ENCODE measurements at places on chromosomes 13 and 19.

DNA sequence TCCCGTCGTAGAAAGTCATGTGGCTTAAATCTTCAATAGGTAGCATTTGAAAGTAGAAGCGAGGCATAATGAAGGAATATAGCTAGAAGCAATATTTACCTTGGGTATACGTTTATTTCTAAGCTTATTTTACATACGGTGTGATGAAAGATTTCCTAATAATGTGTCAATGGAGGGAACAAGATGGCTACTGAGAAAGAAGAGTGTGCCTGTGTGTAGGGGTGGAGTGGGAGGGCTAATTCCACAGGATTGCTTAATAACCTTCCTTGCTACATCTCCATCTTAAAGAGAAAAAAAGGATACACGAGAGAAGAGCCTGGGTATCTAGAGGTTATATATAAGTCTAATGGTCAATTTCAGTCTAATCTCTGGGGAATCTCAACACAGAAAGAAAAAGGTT, 2.0 kb downstream of the SPART start:
- DNase-seq: no peak

- no peak for DNase-seq
Observed at GRCh38 chr19:41638641-41639081, 11.8 kb upstream of the CEACAM4 start.

DNA sequence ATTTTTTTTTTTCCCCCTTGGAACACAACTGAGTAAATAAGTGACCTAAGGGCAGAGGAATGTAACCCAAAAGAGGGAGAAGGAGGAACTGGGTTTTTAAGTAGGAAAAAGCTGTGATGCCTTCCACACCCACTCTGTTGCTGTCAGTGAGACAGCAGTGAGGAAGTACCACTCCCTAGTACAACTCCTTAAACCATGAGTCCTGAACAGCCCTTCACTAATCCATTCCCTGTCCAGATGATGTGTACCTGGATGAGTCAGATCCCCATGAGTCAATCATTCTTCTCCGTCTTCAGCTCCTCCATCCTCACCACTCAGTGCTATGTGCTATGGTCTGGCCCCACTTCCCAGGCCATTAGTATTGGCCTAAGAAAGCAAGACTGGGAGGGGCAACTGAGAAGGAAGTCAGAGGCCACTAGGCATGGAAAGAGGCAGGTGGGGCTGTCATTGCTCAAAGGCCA, 12.9 kb upstream of the CXCL17 start:
- DNase-seq: peak; percentile 76

DNA sequence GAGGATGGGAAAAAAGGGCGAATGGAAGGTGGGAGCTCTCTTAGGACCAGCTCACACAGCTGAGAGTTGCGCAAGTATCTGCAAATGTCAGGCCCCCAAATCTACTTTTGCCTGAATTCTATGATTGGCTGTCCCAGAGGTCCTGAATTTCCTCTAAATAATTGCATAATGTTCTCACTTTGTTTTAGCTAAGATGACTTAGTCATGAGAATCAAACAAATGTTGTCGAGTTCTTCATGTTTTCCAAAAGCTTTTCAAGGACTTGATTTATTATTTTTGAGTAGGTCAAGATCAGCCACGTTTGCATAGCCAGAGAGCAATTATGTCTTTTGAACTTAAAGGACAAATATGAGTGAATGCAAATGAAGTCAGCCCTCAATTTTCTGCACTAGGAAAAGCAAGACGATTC, 246.6 kb upstream of the MAB21L1 start:
- no peak for DNase-seq

- DNase-seq: no peak
Observed at GRCh38 chr13:21443171-21443570, 15.9 kb downstream of the ZDHHC20 start.

GRCh38 chr13:35857769-35858168, 273.4 kb downstream of the DCLK1 start:
- DNase-seq: no peak

GRCh38 chr19:43767316-43767715, 12.6 kb upstream of the SMG9 start:
- no peak for DNase-seq

DNA sequence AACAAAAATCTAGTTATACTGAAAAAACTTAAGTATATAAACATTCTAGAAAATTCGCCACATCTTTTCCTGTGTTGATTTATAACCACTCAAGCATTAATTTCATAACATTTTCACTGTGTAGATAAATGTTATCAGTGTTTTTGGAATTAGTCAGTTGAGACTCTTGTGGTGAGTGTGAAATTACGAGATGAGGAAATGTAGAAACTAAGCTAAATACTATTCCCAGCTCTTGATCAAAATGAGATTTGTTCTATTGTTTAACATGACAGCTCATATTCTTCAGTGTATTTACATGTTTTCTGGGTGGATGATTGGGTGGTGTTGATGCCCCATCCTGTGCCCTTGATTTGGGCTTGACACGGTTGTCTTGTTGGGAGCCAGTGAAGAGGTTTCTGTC, 406.8 kb downstream of the DACH1 start:
- DNase-seq: no peak

- no peak for DNase-seq
Observed at GRCh38 chr13:40211586-40211968, 454.9 kb downstream of the FOXO1 start.

DNA sequence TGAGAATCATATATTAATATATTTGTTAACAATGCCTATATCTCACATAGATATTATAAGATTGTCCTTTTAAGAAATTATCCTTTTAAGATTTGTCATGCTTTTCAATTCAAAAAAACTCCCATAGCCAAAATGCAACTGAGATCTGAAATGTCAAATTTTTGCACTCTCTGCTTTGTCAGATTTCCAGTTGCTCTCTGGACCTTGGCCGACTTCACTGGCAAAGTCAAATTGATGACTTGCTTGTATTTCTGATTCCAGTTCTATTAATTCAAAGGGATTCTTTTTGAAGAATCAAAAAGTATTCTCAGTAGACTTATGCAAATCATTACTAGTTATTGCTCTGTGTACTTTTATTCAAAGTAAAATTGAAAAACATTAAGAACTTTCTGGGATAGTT, 101.2 kb upstream of the SCEL start:
- no peak for DNase-seq

GRCh38 chr13:99257291-99257690, 888 bp downstream of the GPR18 start:
- no peak for DNase-seq

DNA sequence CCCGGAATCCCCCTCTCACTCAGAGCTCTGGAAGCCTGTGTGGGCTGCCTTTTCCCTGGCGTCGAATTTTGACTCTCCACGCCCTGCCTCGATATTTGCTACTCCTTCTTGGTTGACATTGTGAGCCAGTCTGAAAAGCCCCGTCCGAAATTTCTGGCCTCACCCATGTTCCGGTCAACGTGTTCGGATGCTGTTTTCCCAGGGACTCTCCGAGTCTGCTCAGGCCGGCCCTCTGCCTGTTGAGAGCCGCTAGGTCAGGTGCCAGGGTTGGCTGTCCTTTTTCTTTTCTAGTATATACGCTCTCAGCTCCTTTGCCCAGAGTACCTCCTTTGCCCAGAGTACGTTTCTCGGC, 6.8 kb upstream of the DGKH start:
- no peak for DNase-seq

- DNase-seq: no peak
Observed at GRCh38 chr13:70960841-70961443, 852.7 kb upstream of the KLHL1 start.

GRCh38 chr13:50521831-50522149, 321.7 kb downstream of the DLEU7 start:
- DNase-seq: no peak

GRCh38 chr13:41827507-41828213, 133.2 kb downstream of the VWA8 start:
- peak; percentile 39 for DNase-seq

DNA sequence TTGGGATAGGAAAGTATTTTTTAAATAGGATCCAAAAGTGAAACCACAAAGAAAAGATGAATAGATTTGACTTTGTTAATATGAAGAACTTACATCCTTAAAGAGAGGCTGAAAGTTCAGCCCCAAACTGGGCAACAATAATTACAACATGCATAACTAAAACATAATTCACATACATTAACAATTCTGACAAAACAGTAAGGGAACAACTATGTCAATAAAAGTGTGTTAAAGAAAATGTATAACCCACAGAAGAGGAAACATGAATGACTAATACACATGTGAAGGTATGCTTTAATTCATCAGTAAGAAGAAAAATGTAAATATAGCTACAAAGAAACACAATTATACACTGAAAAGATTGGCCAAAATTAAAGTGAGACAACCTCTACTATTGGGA, 1597.6 kb upstream of the MIR17HG start:
- DNase-seq: no peak

DNA sequence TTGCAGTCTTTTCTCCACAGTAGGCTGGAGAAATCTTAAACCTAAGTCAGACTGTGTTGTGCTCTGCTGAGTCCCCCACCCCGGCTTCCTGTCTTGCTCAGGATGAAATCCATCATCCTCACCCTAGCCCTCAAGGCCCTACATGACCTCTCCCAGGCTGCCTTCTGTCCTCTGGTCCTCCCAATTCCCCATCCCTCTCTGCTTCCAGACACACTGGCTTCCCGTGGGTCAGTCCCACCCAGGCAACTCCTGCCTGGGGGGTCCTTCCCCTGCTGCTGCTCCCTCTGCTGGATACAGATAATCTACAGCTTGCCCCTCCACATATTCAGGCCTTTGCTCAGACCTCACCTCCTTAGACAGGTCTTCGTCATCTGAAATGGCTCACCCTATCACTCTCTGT, 18.4 kb upstream of the CBY2 start:
- no peak for DNase-seq

- no peak for DNase-seq
Observed at GRCh38 chr19:1232652-1233072, 5.1 kb downstream of the CBARP start.

DNA sequence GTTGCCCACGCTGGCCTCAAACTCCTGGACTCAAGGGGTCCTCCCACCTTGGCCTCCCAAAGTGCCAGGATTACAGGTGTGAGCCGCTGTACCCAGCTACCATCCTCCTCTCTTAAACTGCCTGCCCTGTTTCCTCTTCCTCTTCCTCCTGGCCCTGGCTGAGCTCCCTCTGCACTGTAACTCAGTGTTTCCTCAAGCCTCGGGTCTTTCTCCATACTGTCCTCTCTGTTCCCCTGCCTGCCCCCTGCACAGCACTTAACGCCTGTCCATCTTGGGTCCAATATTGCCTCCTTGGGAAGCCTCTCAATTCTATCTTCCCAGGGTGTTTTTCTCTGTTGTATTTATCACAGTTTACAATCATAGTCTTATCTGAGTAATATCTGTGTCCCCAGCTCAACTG, 6.1 kb downstream of the LIPE start:
- no peak for DNase-seq

GRCh38 chr19:30669329-30670010, 297.3 kb downstream of the ZNF536 start:
- DNase-seq: no peak

- no peak for DNase-seq
Observed at GRCh38 chr19:30225676-30226463, 146.3 kb upstream of the ZNF536 start.

- no peak for DNase-seq
Observed at GRCh38 chr13:26280295-26280694, 26.4 kb downstream of the CDK8 start.

- no peak for DNase-seq
Observed at GRCh38 chr13:35979361-35979951, 151.7 kb downstream of the DCLK1 start.

GRCh38 chr19:37466277-37466797, 907 bp downstream of the ZNF569 start:
- no peak for DNase-seq

GRCh38 chr19:40274585-40275544, 10.3 kb downstream of the AKT2 start:
- DNase-seq: no peak

- DNase-seq: no peak
Observed at GRCh38 chr19:1250437-1251260, 2.3 kb downstream of the MIDN start.

GRCh38 chr13:82370316-82370715, 1512.0 kb downstream of the SLITRK1 start:
- DNase-seq: no peak

GRCh38 chr19:17784201-17785008, 10.5 kb upstream of the B3GNT3 start:
- DNase-seq: no peak

- DNase-seq: no peak
Observed at GRCh38 chr13:90645582-90645981, 701.9 kb upstream of the MIR17HG start.

- DNase-seq: no peak
Observed at GRCh38 chr13:28429685-28430290, 65.1 kb downstream of the FLT1 start.

GRCh38 chr19:31976775-31977536, 368.5 kb upstream of the ZNF507 start:
- DNase-seq: no peak

DNA sequence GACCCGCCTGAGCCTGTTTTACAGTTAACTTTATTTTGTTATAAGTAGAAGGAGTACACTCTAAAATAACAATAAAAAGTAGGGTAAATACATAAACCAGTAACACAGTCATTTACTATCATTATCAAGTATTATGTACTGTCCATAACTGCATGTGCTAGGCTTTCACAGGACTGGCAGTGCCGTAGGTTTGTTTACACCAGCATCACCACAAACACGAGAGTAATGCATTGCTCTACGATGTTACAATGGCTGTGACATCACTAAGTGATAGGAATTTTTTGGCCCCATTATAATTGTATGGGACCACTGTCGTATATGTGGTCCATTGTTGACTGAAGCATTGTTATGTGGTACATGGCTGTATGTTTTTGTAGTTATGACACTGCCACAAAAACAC, 41.3 kb upstream of the SLC7A9 start:
- no peak for DNase-seq

DNA sequence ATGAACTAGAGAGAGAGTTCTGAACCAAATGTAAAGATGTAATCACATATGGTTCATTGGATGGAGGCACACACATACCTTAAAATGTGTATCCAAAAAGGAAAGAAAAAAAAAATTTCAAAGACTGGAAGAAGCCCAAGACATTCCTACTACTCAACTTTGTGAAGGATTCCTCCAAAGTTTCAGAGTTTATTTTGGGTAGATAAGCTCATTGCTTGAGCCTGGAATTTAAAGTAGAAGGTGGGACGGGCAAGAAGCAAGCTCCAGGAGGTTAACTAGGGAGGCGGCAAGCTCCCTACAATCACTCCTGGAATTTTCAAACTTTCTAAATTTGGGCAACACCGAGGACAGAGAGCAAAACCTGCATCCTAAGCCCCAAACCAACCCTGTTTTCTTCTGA, 1.9 kb downstream of the TSHZ3 start:
- DNase-seq: no peak

GRCh38 chr13:33612641-33613638, 205.0 kb upstream of the RFC3 start:
- no peak for DNase-seq

DNA sequence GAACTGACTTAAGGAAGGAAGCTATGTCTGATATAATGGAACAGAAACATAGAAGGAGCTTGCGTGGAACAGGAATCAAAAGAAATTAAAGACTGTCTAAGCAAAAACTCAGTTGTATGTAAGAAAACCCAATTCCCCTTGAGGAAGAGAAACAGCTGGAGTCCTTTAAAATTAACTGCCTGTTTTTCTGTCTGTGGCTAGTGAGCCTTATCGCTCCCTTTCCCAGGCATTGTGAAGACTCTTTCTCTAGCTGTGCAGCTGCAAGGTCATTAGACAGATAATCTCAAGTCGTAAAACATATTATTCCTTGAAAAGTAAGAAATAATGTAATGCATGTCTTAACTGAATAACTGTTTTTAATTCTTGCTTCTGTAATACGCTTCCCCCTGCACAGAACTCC, 39.7 kb upstream of the IGSF23 start:
- DNase-seq: no peak
